ENCODE measurements at places on chromosomes 7 and 10. TPM values are rescaled to one million over a fixed set of nuclear protein-coding genes. Genes with fewer than 3 reads are reported as not detected.

GRCh38 chr10:106661133-106661766 is 503.3 kb downstream of the SORCS1 start:
- no peaks in the 10 kb centered on the region for H3K27me3 ChIP-seq
- no peak for DNase-seq
- H3K27ac ChIP-seq: no peak overlapping the region
- no peaks in the 10 kb centered on the region for H3K36me3 ChIP-seq

DNA sequence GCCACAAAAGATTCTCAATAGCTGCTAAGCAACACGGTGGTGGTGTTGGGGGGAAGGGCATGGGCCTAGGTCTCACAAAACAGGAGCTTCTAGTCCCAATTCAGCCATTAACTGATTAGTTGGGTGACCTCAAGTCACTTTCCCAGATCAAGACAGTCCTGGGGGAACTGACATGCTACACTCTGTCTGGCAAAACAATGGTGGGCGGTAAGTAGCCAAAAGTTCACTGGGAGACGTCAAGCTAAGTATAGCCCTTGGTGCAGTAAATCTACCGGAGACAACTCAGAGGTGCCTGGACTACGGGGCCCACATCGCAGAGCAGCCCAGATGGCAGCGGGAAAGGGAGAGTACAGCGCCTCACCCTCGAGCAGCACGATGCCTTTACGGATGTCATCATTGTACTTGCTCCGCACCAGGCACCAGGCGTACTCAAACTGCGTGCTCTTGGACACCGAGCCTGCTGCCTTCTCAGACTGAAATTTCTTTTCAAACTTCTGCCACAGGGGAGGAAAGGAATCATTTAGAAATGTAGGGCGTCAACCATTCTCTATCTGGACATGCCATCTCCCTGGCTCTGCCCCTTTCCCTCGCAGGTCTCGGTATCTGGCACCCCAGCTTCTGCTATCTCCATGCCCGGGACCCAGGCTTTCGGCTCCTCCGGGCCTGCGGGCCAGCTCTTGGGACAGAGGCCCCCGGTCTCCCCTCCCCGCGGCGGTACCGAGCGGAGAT is 1.1 kb downstream of the FIS1 start:
- DNase-seq: no peak
- H3K36me3 ChIP-seq: peaks cover 19% of the 10 kb centered on the region
- peak overlapping the region; percentile 94 for H3K4me3 ChIP-seq
- H3K27ac ChIP-seq: peak overlapping the region; percentile 91
- H3K27me3 ChIP-seq: no peaks in the 10 kb centered on the region
- peaks cover 21% of the 10 kb centered on the region for H3K4me1 ChIP-seq

- H3K4me1 ChIP-seq: no peaks in the 10 kb centered on the region
- no peaks in the 10 kb centered on the region for H3K27me3 ChIP-seq
- no peaks in the 10 kb centered on the region for H3K36me3 ChIP-seq
- H3K4me3 ChIP-seq: no peak overlapping the region
Measured at GRCh38 chr7:66837007-66837406, 84.0 kb upstream of the TMEM248 start.

DNA sequence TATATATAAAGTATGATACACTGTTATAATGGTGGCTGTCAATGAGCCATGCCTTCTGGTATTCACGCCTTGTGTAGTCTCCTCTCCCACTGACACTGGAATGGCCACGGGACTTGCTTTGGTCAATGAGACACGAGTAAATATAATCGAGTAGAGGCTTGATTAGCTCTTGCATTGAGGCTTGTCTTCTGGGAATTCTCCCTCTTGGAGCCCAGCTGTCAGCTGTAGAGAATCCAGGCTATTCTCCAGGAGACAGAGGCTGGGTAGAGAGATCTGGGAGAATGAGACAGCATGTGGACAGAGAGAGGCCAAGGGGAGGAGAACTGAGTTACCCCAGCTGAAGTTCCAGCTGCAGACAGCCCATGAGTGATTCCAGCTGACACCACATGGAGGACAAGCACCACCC is 25.2 kb upstream of the PLCE1 start:
- no peaks in the 10 kb centered on the region for H3K27me3 ChIP-seq
- no peaks in the 10 kb centered on the region for H3K4me1 ChIP-seq
- H3K27ac ChIP-seq: no peak overlapping the region
- H3K4me3 ChIP-seq: no peak overlapping the region
- no peak for DNase-seq
- H3K36me3 ChIP-seq: no peaks in the 10 kb centered on the region

GRCh38 chr7:65554-65953 is 126.8 kb upstream of the FAM20C start:
- no peak overlapping the region for H3K4me3 ChIP-seq
- no peaks in the 10 kb centered on the region for H3K27me3 ChIP-seq
- DNase-seq: no peak
- no peak overlapping the region for H3K27ac ChIP-seq
- H3K4me1 ChIP-seq: no peaks in the 10 kb centered on the region
- no peaks in the 10 kb centered on the region for H3K36me3 ChIP-seq

Gene C7orf33
- total RNA-seq: not detected

Gene ANAPC16
- 86.6 TPM for total RNA-seq

Data from CD4-positive, CD25-positive, alpha-beta regulatory T cell (primary cell).